ENCODE measurements at places on chromosomes 13 and 19.

DNA sequence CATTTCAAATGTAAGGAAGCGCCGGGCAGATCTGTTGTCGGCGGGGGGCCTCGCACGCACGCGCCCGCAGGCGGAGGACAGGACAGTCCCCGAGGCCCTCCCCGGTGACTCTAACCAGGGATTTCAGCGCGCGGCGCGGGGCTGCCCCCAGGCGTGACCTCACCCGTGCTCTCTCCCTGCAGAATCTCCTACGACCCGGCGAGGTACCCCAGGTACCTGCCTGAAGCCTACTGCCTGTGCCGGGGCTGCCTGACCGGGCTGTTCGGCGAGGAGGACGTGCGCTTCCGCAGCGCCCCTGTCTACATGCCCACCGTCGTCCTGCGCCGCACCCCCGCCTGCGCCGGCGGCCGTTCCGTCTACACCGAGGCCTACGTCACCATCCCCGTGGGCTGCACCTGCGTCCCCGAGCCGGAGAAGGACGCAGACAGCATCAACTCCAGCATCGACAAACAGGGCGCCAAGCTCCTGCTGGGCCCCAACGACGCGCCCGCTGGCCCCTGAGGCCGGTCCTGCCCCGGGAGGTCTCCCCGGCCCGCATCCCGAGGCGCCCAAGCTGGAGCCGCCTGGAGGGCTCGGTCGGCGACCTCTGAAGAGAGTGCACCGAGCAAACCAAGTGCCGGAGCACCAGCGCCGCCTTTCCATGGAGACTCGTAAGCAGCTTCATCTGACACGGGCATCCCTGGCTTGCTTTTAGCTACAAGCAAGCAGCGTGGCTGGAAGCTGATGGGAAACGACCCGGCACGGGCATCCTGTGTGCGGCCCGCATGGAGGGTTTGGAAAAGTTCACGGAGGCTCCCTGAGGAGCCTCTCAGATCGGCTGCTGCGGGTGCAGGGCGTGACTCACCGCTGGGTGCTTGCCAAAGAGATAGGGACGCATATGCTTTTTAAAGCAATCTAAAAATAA, 18.2 kb downstream of the IL17D start:
- DNase-seq: no peak

DNA sequence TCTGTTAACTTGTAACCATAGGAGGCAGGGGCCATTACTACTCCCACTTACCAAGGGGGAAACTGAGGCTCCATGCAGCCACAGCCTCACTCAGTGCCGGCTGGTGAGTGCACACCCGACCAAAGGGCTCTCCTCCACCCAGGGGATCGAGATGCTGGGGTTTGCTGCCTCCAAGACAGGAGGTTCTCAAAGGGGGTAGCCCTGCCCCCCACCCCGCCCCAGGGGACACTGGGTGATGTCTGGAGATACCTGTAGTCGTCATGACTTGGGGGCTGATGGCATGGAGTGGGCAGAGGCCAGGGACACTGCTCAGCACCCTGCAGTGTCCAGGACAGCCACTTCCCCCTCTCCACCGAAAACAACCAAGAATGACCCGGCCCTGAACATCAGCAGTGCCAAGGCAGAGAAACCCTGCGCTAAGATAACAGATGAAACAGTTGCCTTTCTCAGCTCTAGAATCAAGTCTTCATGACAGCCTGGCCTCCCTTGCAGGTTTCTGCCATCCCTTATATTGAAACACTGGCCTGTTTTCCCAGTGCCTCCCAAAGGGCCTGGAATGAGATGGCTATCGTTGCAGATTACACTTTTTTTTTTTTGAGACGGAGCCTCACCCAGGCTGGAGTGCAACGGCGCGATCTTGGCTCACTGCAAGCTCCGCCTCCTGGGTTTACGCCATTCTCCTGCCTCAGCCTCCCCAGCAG, 3.3 kb downstream of the REEP6 start:
- no peak for DNase-seq

GRCh38 chr13:19860884-19861655, 2.4 kb downstream of the ZMYM5 start:
- DNase-seq: no peak

DNA sequence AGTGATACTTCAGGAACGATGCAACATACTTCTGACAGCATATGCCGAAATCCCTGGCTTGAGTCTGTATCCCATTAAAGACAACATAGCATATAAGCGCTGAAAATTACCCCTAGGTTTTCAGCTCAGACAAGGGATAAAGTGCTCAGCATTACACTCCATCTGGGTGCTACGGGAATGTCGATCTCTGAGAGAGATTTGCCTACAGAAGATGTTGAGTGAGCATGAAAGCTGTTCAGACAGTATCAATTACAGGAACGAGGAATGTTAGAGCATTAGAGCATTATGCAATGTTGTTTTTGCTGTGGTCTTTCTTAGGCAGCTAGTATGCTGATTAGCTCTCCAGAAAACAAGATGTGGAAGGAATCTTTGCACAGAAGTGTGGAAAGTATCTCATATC, 484.5 kb downstream of the LIG4 start:
- no peak for DNase-seq

- no peak for DNase-seq
Observed at GRCh38 chr13:68905186-68905585, 1202.4 kb upstream of the ATXN8OS start.

GRCh38 chr13:27851096-27851850, 59.0 kb downstream of the GSX1 start:
- no peak for DNase-seq

- no peak for DNase-seq
Observed at GRCh38 chr13:85420136-85420535, 379.1 kb downstream of the SLITRK6 start.

DNA sequence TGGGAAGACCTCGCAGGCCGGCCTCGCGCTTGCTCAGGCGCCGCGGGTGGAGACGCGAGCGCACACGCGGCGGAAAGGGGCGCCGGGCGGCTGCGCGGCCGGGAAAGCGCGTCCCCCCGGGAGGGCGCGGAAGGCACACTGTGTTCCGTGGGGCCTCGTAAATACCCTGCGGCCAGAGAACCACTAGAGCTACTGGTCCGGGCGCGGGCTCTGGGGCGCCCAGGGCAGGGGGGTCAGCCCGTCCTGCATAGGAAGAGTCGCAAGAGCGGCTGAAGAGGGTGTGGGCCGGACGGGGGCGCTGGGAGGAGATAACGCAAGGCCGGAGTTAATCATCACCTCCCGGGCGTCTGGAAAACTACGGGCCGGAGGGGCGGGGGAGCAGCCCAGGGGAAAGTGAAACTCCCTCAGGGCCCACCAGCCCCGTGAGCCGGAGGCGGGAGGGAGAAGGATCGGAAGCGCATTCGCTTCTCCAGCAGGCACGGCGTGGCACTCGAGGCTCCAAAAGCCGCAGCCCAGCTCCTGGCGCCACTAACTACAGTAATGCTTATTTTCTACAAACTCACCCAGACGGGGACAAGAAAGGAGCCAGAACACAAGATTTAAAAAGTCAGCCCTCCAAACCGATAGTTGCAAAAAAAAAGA, 1.1 kb upstream of the WBP4 start:
- peak; percentile 81 for DNase-seq
